Stimulated activated CD8-positive, alpha-beta memory T cell treated with anti-CD3 and anti-CD28 coated beads, Interleukin-4, amount 100 ng/mL, for 1 hour (primary cell): ENCODE measurements at places on chromosomes 4 and X.
A peak's percentile ranks its signal among the peaks of the same experiment; 100 is the strongest.

DNA sequence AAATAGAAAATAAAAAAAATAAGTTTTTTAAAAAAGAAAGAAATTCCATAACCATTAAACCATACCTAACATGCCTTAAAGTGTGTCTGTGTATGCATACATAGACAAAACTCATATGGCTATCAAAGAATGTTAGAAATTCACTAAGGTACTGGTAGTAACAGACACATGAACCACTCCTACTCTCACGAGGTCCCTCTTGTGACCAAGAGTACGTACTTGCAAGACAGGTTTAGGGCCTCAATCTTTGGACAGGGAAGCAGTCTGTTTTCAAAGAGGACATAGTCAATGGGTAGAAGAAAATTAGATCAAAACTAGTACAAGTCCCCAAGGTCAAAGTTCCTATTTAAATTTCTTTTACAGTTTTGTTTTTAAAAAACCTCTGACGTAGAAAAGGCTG lies 117.3 kb downstream of the CHM start:
- no peak for DNase-seq

GRCh38 chrX:111041018-111041462 lies 55.0 kb upstream of the PAK3 start:
- no peak for DNase-seq

- DNase-seq = no peak
Observed at GRCh38 chrX:71109051-71109450, 2.3 kb downstream of the IL2RG start.

- no peak for DNase-seq
Observed at GRCh38 chr4:163191999-163192398, 25.3 kb upstream of the NAF1 start.

GRCh38 chr4:87982446-87983010 lies 7.0 kb downstream of the SPP1 start:
- DNase-seq = no peak

GRCh38 chrX:151393514-151393913 lies 3.5 kb upstream of the VMA21 start:
- peak; percentile 29 for DNase-seq

GRCh38 chr4:148265627-148266026 lies 176.6 kb downstream of the NR3C2 start:
- DNase-seq = no peak
